ENCODE measurements at places on chromosomes 11 and 22. TPM values are rescaled to one million over a fixed set of nuclear protein-coding genes. Genes with fewer than 3 reads are reported as not detected.

- no peaks in the 10 kb centered on the region for H3K27me3 ChIP-seq
- H3K4me3 ChIP-seq = no peak overlapping the region
- H3K4me1 ChIP-seq = no peaks in the 10 kb centered on the region
- no peak overlapping the region for H3K27ac ChIP-seq
These were observed 48.9 kb downstream of the RTL6 start for GRCh38 chr22:44449061-44449682.

Gene RAB36
- total RNA-seq = 2.7 TPM

Gene DDI1
- not detected for total RNA-seq

Gene RAB6A
- total RNA-seq = 103 TPM

Gene KIAA1671
- total RNA-seq = 26.5 TPM

DNA sequence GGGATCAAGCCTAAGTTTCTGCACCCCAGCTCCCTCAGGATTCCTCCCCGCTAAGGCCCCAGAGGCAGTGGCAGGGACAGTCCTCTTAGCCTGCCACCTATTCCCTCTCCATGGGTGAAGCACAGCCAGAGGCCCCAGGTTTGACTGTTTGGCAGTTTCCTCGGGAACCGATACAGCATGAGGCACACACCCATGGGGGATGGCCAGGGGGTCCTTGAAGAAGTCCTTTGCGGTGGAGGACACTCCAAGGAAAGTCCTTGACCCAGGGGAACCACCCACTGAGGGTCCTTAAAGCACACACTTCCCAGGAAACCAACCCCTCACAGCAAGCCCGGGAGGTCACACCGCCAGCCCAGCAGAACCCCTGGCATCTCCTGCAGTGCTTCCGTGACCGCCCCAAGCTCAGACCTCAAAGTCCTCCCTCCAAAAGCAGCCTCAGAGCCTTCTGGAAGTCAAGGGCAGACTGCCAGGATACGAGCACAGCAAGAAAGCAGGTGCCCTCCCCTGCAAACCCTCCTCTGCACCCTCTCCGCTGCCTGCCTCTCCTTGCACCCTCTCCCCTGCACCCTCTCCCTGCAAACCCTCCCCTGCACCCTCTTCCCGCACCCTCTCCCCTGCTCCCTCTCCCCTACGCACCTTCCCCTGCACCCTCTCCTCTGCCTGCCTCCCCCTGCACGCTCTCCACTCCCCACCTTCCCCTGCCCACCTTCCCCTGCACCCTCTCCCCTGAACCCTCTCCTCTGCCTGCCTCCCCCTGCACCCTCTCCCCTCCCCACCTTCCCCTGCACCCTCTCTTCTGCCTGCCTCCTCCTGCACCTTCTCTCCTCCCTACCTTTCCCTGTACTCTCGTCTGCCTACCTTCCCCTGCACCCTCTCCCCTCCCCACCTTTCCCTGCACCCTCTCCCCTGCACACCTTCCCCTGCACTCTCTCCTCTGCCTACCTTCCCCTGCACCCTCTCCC, 1.4 kb downstream of the SIGIRR start:
- H3K36me3 ChIP-seq = no peaks in the 10 kb centered on the region
- peaks cover 6% of the 10 kb centered on the region for H3K27me3 ChIP-seq
- DNase-seq = no peak
- H3K4me3 ChIP-seq = no peak overlapping the region

DNA sequence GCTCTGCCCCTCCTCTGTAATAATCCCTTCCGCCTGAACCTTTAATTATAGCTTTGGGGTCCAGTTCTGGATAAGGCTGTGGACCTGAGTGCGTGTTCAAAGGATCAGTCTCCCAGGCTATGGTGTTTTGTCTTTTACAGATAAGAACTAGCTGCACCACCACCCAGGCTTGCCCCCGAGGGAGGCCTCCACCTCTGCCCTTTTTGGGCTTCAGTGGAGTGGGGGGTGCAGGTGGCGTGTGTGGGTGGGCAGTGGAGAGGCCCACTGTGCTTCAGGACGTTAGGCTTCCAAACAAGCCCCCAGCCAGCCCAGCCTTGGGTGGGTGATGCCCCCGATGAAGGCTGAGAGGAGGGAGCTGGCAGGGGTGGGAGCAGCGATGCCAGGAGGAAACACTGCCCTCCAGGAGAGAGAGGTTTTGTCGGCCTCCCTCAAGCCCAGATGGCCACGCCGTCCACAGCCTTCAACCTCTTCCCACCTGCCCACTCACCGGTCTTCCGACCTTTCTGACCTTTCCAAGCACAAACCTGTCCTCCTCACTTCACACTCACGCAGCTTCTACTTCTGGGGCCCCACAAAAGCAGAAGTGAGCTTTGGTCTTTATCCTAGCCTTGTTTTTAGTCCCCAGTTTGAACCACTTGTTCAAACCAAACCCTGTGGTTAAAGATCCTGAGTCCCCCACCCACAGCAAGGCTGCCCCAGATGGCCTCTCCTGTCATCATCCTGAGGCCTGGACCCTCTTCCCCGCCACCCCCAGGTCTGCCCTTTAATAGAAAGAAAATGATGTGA, 20.4 kb downstream of the PSMD13 start:
- H3K27me3 ChIP-seq = no peaks in the 10 kb centered on the region
- H3K4me3 ChIP-seq = no peak overlapping the region
- H3K27ac ChIP-seq = no peak overlapping the region
- no peak for DNase-seq

Gene C22orf31
- total RNA-seq = not detected

GRCh38 chr11:71532036-71532610, 5.1 kb downstream of the KRTAP5-7 start:
- H3K4me3 ChIP-seq = no peak overlapping the region
- H3K27ac ChIP-seq = no peak overlapping the region
- no peaks in the 10 kb centered on the region for H3K27me3 ChIP-seq
- H3K36me3 ChIP-seq = no peaks in the 10 kb centered on the region
- peaks cover 10% of the 10 kb centered on the region for H3K4me1 ChIP-seq

GRCh38 chr11:124329787-124330478, 9.9 kb upstream of the OR8D2 start:
- H3K27me3 ChIP-seq = no peaks in the 10 kb centered on the region
- no peak overlapping the region for H3K27ac ChIP-seq
- H3K4me1 ChIP-seq = no peaks in the 10 kb centered on the region
- H3K36me3 ChIP-seq = no peaks in the 10 kb centered on the region

DNA sequence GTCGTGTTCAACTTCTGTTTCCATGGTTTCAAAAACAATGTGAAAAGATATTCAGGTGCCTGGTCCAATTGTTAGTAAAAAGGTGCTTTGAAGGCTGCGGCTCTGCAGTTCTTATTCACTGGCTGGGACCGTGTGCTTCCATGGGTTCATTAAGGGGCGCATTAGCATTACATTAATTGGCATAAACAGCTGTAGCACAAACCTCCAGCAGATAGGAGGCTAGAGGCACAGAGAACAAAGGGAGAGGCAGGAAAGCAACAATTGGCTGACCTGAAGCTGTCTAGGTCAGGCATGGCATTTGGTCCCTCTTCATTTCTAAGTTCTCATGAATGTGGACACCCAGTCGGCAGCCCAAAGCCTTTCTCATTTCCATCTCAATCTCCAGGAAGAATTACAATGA, 16.6 kb downstream of the PAK1 start:
- H3K4me1 ChIP-seq = peaks cover 16% of the 10 kb centered on the region
- no peaks in the 10 kb centered on the region for H3K36me3 ChIP-seq
- DNase-seq = no peak

DNA sequence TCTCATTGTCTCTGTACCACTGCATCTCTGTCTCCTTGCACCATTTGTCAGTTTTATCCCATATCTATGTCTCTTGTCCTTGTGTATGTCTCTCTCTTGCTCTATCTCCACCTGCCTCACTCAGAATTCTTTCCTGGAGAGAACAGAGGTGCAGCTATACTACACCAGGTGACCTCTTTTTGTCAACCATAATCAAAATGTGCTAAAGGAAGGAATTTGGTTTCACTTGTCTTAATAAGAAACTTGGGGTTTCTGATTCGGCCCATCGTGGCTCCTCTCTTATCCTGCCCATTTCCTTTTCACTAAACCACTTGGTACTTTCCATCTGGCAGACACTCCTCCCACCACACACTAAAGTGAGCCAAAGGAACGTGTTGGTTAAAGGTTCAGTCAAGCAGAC, 2.0 kb upstream of the C11orf42 start:
- DNase-seq = no peak
- H3K27me3 ChIP-seq = no peaks in the 10 kb centered on the region
- H3K27ac ChIP-seq = no peak overlapping the region
- no peaks in the 10 kb centered on the region for H3K36me3 ChIP-seq
- no peaks in the 10 kb centered on the region for H3K4me1 ChIP-seq

DNA sequence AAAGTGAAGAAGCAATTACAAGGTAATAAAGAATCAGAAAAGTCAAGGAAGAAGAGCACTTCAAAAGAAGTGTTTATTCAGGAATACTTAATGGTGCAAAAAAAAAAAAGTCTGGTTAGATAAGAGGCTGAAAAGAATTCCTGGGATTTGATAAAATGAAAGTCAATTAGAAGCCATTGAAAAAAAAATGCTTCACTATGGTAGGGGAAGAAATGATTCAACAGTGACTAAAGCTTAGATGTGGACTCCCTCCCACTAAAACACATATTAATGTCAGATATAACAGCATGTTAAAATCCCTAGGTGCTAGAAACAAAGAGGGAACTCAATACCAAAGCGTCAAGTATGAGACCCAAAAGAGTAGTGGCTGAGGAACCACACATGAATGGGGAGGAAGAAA, 335.3 kb upstream of the PITPNB start:
- no peaks in the 10 kb centered on the region for H3K36me3 ChIP-seq
- H3K4me3 ChIP-seq = no peak overlapping the region
- H3K27me3 ChIP-seq = no peaks in the 10 kb centered on the region
- no peaks in the 10 kb centered on the region for H3K4me1 ChIP-seq
- no peak for DNase-seq
- no peak overlapping the region for H3K27ac ChIP-seq

- H3K4me3 ChIP-seq = no peak overlapping the region
- no peaks in the 10 kb centered on the region for H3K27me3 ChIP-seq
- no peak overlapping the region for H3K27ac ChIP-seq
- H3K4me1 ChIP-seq = no peaks in the 10 kb centered on the region
These were observed 35.3 kb downstream of the MMP13 start for GRCh38 chr11:102920118-102920684.

DNA sequence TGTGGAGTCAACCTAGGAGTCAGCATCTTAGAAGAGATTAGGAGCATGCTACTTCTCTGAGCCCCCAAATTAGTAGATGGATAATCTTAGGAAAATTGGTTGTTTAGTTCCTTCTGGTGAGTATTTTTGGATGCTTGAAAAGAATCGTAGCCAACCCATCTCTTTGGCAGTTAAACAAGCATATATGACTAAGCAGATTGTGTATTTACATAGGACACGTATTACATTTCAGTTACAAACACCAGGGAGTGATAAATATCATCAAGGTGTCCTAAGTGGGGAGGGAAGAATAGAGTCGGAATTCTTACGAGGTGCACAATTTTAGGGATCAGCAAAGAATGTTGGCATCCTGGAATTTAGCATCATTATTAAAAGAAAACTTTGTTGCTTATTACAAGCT, 13.5 kb downstream of the PLET1 start:
- no peak overlapping the region for H3K4me3 ChIP-seq
- H3K4me1 ChIP-seq = no peaks in the 10 kb centered on the region
- H3K27ac ChIP-seq = no peak overlapping the region
- no peaks in the 10 kb centered on the region for H3K27me3 ChIP-seq
- no peaks in the 10 kb centered on the region for H3K36me3 ChIP-seq
- no peak for DNase-seq

GRCh38 chr22:50186761-50187523, 1.2 kb downstream of the TRABD start:
- peak overlapping the region; percentile 83 for H3K4me3 ChIP-seq
- peaks cover 55% of the 10 kb centered on the region for H3K4me1 ChIP-seq
- DNase-seq = peak; percentile 52
- H3K36me3 ChIP-seq = no peaks in the 10 kb centered on the region

DNA sequence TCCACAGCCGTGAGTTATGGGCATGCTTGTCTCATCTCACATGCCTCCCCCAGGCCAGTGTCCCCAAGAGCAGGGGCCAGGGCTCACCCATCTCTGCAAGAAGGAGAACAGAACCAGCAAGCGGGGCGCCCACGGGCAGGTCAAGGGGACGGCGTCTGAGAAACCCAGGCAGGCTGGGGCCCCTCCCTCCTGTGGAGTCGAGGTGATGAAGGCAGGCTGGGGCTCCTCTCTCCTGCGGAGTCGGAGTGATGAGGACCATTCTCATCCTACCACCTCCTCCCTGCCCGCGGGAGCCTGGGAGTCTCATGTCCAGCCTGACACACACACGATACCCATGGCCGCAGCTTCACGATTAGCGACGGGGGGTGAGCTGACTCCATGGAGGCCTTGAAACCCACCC, 141.9 kb downstream of the CTTN start:
- DNase-seq = no peak
- H3K4me3 ChIP-seq = no peak overlapping the region
- no peak overlapping the region for H3K27ac ChIP-seq
- no peaks in the 10 kb centered on the region for H3K27me3 ChIP-seq
- H3K4me1 ChIP-seq = no peaks in the 10 kb centered on the region

- no peak for DNase-seq
- peak overlapping the region; percentile 53 for H3K4me3 ChIP-seq
- peak overlapping the region; percentile 78 for H3K27ac ChIP-seq
- no peaks in the 10 kb centered on the region for H3K36me3 ChIP-seq
These were observed 677 bp downstream of the DYNC2H1 start for GRCh38 chr11:103109818-103110388.

DNA sequence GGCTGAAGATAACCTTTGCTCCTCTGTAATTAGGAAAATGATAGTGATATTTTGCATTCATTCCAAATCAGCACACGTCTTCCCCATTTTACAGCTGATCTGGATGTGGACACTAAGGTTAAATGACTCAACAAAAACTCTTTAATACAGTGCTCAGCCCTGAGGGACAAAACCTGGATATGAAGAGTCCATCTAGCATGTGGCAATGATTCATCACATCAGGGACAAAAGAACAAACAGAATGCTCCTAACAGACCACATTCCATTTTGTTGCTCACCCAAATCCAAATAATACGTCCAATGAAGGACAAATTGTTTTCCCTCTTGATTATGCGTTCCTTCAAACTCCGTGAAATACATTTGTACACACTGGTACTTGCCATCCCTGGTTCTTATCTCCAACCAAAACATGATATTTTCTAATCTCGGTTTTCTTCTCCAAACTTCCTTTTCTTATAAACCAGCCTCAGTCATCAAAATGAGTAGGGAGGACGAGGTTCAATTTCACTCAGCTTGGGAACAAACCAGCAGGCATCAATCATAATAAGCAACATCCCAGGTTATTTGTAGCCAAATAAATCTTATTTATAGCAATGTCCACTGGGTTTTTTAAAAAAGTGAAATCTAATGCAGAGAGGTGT, 53.7 kb upstream of the MTMR2 start:
- H3K27me3 ChIP-seq = no peaks in the 10 kb centered on the region
- no peak for DNase-seq
- H3K4me1 ChIP-seq = no peaks in the 10 kb centered on the region
- H3K4me3 ChIP-seq = no peak overlapping the region
- H3K27ac ChIP-seq = no peak overlapping the region

DNA sequence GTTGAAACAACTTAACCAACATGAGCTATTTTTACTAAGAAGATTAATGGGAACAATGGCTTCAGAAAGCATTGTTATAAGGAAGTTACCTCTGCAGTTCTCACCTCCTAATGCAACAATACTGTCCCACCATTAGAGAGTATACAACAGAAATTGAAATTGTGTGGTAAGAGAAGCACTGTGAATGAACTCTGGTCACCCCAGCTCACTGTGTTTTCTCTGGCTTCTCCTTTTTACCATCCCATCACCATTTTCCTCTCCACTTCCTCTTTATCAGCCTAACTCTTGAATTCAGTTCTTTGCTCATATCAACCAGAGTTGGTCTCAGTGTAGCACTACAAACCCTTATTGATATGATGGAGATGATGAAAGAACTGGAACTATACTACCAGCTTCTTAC, 138.0 kb upstream of the POU2AF2 start:
- no peak overlapping the region for H3K4me3 ChIP-seq
- H3K36me3 ChIP-seq = no peaks in the 10 kb centered on the region
- H3K27ac ChIP-seq = no peak overlapping the region
- no peak for DNase-seq
- H3K27me3 ChIP-seq = no peaks in the 10 kb centered on the region

All from hepatocyte (in vitro differentiated cells).